ENCODE measurements at places on chromosomes 3 and 15.

DNA sequence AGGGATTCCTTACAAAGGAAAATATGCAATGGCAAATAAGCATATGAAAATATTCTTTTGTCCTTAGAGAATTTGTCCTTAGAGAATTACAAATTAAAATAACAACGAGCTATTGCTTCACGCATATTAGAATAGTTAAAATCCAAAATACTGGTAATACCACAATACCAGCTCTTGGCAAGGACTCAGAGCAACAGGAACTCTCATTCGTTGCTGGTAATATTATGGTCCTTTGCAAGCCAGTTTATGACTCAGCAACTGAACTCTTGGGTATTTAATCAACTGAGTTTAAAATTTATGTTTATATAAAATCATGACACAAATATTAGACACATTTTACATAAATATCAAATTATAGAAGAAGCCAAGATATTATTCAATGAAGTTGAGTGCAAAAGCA, 1730.4 kb downstream of the SI start:
- no peak for DNase-seq

DNA sequence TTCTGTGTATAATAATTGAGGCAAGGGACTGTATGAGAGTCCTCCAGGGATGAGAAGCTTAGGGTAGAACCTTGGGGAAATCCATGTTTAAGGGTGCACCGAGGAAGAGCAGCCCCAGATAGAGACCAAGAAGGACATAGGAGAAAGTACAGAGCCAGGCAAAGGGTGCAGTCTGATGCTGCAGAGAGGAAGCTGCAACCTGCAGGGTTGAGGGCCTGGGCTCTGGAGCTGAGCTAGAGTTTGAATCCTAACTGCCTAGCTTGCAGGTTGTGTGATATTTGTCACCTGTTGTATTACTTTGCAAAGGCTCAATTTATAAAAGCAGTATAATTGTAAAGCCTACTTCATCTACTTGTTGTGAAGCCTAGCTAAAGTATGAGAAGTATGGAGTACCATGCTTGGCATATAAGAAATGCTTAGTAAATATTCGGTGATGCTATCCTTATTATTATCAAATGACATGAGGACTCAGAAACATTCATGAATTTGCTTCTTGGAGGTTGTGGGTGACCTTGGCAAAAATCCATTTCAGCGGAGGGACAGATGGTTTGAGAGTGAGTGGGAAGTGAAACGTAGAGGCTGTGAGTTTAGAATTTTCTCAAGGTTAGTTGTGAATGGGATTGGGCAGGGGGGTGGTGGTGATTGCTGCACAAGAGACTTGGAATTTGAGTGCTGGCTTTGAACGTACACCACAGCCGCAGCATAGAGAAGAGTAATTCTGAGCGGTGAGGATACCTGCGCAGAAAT, 43.8 kb downstream of the PLCL2 start:
- DNase-seq: no peak

DNA sequence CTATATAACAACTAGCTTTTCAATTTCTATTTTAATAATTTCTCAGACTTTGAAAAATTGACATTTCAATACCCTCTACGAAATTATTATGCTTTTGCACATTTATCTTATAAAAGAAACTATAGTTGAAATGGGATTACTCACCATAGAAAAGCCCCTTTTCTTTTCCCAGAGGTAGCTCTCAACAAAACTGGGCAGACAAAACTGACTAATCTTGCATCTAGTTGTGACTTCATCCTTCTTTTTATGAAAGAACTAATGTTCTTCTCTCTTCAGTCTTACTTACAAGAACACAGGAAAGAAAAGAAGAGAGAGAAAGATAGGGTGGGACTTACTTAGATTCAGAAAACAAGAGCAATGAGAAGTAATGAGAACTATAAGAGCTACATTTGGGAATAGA, 61.0 kb downstream of the GPR160 start:
- no peak for DNase-seq

GRCh38 chr15:63456258-63456657, 48.1 kb upstream of the USP3 start:
- DNase-seq: no peak

- no peak for DNase-seq
These were observed 220.0 kb upstream of the UMPS start for GRCh38 chr3:124510290-124510689.

- no peak for DNase-seq
These were observed 261.8 kb upstream of the CBLB start for GRCh38 chr3:106130384-106131198.
